ENCODE measurements at places on chromosomes 5 and 9. TPM values are rescaled to one million over a fixed set of nuclear protein-coding genes. Genes with fewer than 3 reads are reported as not detected.

Gene CNTRL
- total RNA-seq = 10.4 TPM

Gene NUTM2F
- total RNA-seq = not detected

Gene ESM1
- total RNA-seq = 13.8 TPM

- no peak for DNase-seq
These were observed 39.7 kb upstream of the TNFAIP8 start for GRCh38 chr5:119316086-119316485.

Gene SLC23A1
- not detected for total RNA-seq

Gene ARHGEF39
- total RNA-seq = 3.3 TPM

GRCh38 chr5:151024440-151025249, 4.3 kb downstream of the GPX3 start:
- no peak for DNase-seq

- DNase-seq = no peak
These were observed 10.1 kb upstream of the ZNF484 start for GRCh38 chr9:92887880-92888338.

DNA sequence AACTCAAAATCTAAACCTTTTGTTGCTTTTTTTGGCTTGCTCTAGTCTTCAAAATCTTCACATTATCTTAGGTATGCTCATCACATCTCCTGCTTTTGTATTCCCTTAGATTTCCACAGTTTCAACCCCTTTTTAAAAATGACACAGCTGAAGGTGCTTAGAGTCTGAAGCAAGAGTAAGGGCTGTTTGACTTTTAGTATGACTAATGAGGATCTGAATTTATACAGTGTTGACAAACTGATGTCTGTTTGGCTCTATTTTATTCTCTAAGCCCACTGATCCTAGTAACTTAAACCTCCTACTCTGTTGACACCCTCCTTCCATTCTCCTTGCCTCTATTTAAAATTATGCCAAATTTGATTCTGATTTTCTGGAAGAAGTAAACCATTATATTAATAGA, 200.1 kb downstream of the MCTP1 start:
- no peak for DNase-seq

- no peak for DNase-seq
These were observed 292.1 kb upstream of the RORB start for GRCh38 chr9:74205056-74205455.

DNA sequence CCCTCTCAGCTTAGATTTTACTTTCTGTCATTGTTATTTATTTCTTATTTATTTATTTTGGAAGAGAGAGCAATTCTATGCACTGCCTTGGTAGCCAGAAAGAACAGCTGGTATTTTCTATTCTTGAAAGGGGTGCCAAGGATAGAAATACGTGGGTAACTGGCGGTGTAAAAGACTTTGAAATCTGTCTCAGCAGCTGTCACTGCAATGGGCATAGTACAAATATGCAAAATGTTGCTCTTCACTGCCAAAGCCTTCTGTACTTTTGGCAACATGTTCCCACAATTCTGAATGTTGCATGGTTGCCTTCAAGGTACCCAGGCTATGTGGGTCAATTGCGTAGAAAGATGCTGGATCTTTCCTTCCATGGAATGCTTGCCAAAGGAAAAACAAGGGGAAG, 230.2 kb upstream of the EDIL3 start:
- DNase-seq = no peak

DNA sequence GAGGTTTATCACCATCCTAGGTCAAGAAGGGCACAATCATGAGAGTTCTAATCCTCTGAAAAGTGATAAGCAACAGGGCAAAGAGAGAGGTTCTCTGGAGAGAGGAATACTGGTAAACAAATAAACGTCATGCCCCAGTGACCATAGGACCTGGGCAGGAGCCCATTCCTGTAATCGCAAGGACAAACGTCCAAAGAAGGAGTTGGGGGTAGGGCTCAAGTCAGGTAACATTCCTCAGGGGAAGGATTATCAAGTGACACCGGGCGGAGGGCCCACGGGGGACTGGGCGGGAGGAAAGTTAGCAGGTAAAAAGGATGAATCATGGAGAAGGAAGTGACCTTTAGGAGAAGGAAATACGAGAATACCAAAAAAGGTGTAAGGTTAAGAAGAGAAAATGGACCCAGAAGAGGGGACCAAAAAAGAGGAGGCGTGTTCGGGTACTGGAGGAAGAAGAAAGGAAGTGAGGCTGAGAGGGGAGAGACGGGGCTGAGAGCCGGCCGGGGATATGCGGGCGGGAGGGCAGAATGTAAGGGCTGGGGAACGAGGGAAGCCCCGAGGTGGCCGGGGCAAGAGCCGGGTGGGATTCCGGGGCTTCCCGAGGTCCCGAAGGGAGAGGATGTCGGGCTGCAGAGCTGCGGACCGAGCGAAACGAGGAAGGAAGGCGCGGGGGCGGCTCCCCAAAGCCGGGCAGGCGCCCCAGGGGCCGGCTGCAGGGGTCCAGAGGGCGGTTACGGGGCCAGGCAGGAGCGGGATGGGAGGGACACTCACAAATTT, 583 bp downstream of the DIAPH1 start:
- no peak for DNase-seq

GRCh38 chr9:129319938-129320481, 141.9 kb upstream of the IER5L start:
- DNase-seq = no peak

Gene GPX3
- 0.77 TPM for total RNA-seq

DNA sequence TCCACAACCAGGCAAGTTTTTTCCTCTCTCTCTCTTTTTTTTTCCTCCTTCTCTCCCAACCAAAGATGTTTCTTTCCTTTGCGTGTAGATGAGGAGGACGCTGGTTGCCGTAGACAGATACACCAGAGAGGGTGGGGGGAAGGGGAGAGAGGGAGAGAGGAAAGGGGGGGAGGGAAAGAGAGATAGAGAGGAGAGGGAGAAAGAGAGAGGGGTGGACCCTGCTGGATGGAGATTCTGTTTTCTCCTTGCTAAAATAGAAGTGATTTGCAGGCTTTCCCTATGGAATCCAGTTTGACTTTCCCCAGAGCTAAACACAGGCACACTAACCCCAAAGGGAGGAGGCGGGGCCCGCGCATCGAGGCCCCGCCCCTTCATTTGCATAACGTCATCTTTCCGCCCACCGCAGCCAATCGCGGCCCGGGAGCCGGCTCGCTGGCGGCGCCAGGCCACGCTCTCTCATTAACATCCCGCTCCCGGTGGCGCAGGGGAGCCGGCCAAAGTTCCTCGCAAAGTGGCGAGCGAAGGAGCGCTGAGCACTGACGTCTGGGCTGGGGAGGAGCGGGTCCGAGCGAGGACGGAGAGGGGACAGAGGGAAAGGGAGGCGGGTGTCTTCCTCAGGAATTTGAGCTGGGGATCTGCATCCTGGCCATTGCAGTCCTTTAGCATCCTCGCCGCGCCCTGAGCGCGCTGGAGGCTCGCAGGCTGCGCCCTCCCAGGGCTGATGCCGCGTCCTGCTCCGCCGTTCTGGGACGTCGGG, 487 bp upstream of the EBF1 start:
- DNase-seq = peak; percentile 77

GRCh38 chr9:107847978-107848964, 358.7 kb upstream of the KLF4 start:
- no peak for DNase-seq

GRCh38 chr5:157106630-157107461, 2.0 kb downstream of the HAVCR2 start:
- no peak for DNase-seq
